ENCODE measurements at places on chromosomes 12 and 14.

- DNase-seq, result no peak
Measured at GRCh38 chr12:106085213-106085612, 53.5 kb downstream of the NUAK1 start.

GRCh38 chr14:74974364-74975058 lies 19.1 kb upstream of the PGF start:
- no peak for DNase-seq

DNA sequence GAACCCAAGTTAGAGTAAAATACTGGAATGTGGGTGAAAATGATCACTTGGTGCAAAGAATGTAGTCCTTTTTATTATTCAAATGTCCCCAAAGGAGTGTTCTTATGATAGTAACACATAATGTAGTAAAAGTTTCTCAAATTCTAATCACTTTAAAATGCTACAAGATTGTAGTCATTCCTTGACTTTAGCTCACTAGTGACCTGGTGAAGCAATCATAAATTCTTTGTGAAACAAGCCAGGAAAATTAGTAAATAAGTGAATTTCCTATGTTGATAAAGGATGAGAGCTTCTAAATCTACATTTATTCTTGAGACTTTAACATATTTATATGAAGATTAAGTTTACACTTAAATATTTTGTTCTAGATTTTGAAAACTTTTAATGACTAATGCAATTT lies 30.7 kb upstream of the SLC17A8 start:
- no peak for DNase-seq

GRCh38 chr14:105529569-105530284 lies 3.3 kb downstream of the TMEM121 start:
- no peak for DNase-seq

DNA sequence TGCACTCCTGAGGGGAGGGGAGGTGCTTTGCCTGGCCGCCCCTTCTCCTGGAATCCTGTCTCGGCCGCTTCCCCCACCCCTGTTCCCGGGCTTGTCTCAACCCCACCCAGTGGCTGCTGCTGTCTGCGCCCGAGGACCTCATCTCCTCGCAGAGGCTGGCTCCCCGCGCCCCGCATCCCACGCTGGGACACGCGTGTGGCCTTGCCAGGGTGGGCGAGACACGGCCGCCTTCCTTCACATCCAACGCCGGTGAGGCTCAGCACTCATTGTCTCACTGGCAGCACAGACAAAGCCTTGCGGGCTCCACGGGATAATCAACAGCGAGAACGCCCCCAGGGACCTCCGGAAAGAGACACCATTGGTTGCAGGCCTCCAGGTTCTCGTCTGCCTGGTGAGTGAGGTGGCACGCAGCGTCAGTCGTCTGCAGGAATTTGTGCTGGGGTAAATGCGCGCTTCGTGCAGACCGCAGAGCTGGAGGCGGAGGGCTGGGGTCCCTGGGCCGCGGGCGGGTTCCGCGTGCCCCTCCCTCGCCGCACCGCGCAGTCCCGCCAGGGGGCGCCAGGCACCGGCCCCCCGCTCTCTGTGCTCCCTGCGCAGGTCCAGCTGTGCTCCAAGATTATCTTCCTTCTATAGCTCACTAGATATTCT lies 26.8 kb downstream of the CCDC177 start:
- DNase-seq, result no peak
